ENCODE measurements at places on chromosomes 11 and 22. TPM values are rescaled to one million over a fixed set of nuclear protein-coding genes. Genes with fewer than 3 reads are reported as not detected.

TBX10 gene
- not detected for total RNA-seq

KCNJ4 gene
- total RNA-seq, result not detected

LRRC51 gene
- 9.3 TPM for total RNA-seq

- no peak overlapping the region for H3K4me3 ChIP-seq
- H3K27me3 ChIP-seq, result no peaks in the 10 kb centered on the region
- peak; percentile 79 for DNase-seq
- peaks cover 40% of the 10 kb centered on the region for H3K4me1 ChIP-seq
- peaks cover 26% of the 10 kb centered on the region for H3K36me3 ChIP-seq
Observed at GRCh38 chr22:37623075-37624016, 14.7 kb downstream of the GGA1 start.

DNA sequence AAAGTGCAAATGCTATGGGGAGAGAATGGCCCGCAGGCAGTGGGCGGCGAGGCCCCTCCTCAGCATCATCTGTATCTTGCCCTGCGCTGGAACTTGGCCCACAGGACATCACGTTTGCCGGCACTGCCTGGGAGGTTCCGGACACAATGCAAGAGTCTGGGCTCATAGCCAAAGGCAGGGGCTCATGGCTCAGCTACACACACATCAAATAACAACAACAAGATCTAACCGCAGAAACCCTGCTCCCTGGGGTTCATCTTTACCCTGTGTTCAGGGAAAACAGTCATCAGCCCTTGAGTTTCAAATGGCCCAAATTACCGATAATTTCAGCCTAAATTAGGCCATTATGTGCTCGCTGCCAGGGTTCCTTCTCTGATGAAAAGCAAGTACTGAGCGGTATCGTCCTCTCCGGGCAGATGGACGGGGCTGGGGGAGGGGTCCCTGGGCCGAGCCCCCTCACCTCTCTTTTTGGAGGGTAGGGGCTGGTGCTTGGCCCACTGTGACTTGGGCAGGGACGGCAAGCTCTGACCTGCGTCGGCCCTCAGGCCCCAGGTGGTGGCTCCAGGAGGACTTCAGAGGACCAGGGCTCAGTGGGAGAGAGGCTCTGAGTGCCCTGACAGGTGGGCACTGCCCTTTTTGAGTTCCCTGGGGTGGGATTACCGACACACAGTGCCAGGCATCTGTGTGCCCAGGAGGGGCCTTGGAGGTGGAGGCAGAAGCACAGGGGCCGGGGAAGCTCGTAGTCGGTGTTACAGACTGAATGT lies 25.0 kb upstream of the GAL start:
- H3K4me1 ChIP-seq, result no peaks in the 10 kb centered on the region
- no peak overlapping the region for H3K4me3 ChIP-seq
- H3K27me3 ChIP-seq, result no peaks in the 10 kb centered on the region
- no peak for DNase-seq
- H3K27ac ChIP-seq, result no peak overlapping the region

- no peaks in the 10 kb centered on the region for H3K4me1 ChIP-seq
- no peak for DNase-seq
- H3K27ac ChIP-seq, result no peak overlapping the region
- no peaks in the 10 kb centered on the region for H3K36me3 ChIP-seq
- H3K27me3 ChIP-seq, result no peaks in the 10 kb centered on the region
Observed at GRCh38 chr11:1034001-1034400, 2.5 kb downstream of the MUC6 start.

- no peak overlapping the region for H3K27ac ChIP-seq
- no peak for DNase-seq
- H3K4me1 ChIP-seq, result peaks cover 2% of the 10 kb centered on the region
- peaks cover 30% of the 10 kb centered on the region for H3K27me3 ChIP-seq
- no peaks in the 10 kb centered on the region for H3K36me3 ChIP-seq
Observed at GRCh38 chr22:37007651-37008050, 11.6 kb downstream of the TST start.

- H3K4me3 ChIP-seq, result no peak overlapping the region
- H3K36me3 ChIP-seq, result no peaks in the 10 kb centered on the region
- no peaks in the 10 kb centered on the region for H3K4me1 ChIP-seq
- no peak for DNase-seq
- H3K27ac ChIP-seq, result no peak overlapping the region
Observed at GRCh38 chr11:1131033-1131911, 26.5 kb upstream of the MUC5AC start.

DNA sequence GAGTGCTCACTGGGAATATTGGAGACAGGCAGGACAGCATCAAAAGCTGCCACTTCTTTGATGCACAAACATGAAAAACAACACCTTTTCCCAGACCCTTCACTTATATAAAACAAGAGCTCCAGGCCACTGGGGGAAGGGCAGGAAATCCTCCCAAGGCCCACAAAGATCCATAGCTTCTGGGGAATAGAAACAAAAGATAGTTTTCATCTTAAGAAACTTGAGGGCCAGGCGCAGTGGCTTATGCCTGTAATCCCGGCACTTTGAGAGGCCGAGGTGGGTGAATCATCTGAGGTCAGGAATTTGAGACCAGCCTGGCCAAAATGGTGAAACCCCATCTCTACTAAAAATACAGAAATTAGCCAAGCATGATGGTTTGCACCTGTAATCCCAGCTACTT lies 15.3 kb downstream of the RTL6 start:
- peaks cover 3% of the 10 kb centered on the region for H3K27me3 ChIP-seq
- no peak overlapping the region for H3K27ac ChIP-seq
- H3K36me3 ChIP-seq, result peaks cover under 1% of the 10 kb centered on the region
- no peak for DNase-seq
- H3K4me3 ChIP-seq, result no peak overlapping the region
- H3K4me1 ChIP-seq, result peaks cover 12% of the 10 kb centered on the region

Measured in activated CD4-positive, alpha-beta T cell treated with anti-CD3 and anti-CD28 coated beads, Interleukin-2, amount 10 ng/mL, durations not matched to agents 7 days and 5 days (primary cell).